ENCODE measurements at places on chromosomes 1 and 21. TPM values are rescaled to one million over a fixed set of nuclear protein-coding genes. Genes with fewer than 3 reads are reported as not detected.

The CGN gene
- total RNA-seq: 38.9 TPM

The OR2T12 gene
- not detected for total RNA-seq

The FCRL6 gene
- total RNA-seq: 0.60 TPM

The CYP4B1 gene
- total RNA-seq: 0.27 TPM

The SEMA4A gene
- 19.8 TPM for total RNA-seq

The LRIG2 gene
- 29.3 TPM for total RNA-seq

The CD2 gene
- total RNA-seq: not detected

The SMCP gene
- not detected for total RNA-seq

The SIM2 gene
- total RNA-seq: not detected

- no peak for DNase-seq
Observed at GRCh38 chr1:182627622-182628021, 23.4 kb upstream of the RGS16 start.

- no peak for DNase-seq
Observed at GRCh38 chr1:186875896-186876835, 47.4 kb downstream of the PLA2G4A start.

GRCh38 chr1:5891736-5892135, 100.5 kb downstream of the NPHP4 start:
- DNase-seq: no peak

DNA sequence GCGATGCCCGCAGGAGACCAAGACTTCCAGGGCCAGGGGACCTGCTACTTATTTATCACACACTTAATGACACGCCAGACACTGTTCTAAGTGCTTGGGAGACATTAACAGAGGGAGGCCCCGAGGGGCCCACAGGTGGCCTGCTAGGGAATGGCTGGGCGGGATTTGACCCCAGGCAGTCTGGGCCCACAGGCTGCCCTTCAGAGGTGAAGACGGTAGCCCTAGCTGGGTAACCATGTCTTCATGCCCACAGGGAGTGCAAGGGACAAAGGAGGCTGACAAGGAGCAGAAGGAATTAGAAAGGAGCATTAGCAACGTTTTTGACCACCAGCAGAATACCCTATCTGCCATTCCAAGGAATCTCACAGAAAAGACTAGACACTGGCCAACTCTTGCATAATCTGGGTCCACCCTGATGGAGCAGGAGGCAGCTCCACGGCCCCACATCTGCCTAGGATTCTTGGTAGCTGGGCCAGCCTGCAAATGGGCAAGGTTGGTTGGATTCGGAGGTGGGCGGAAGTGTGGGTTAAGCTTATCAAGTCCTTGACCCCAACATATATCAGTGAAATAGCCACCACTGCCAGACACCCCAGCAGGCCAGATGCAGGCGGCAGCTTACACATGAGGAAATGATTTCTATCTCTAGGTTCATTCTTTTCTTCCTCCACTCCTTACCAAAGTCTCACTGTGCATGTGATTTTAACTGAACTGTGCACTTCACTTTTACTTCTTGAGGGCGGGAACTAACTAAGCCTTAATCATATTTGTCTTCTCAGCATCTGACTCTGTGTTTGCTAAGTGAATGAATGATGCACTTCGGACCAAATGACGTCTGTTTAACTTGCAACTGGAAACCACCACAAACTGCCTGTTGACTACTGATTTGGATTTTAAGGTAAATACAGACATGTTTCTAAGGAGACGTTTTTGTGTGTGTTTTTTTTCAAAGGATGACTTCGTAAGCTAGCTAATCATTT, 3.4 kb upstream of the ETS2 start:
- no peak for DNase-seq

- no peak for DNase-seq
Observed at GRCh38 chr1:50424045-50424883, 1.0 kb upstream of the DMRTA2 start.

- no peak for DNase-seq
Observed at GRCh38 chr1:184368354-184368753, 18.5 kb upstream of the C1orf21 start.

GRCh38 chr1:163076446-163076845, 7.3 kb downstream of the RGS4 start:
- DNase-seq: no peak

- DNase-seq: no peak
Observed at GRCh38 chr21:17088500-17088899, 424.3 kb upstream of the CXADR start.

- no peak for DNase-seq
Observed at GRCh38 chr1:7536891-7537591, 234.1 kb upstream of the VAMP3 start.

- no peak for DNase-seq
Observed at GRCh38 chr1:31372051-31372450, 825 bp downstream of the FABP3 start.

GRCh38 chr1:22773981-22774832, 63.6 kb downstream of the EPHB2 start:
- no peak for DNase-seq

DNA sequence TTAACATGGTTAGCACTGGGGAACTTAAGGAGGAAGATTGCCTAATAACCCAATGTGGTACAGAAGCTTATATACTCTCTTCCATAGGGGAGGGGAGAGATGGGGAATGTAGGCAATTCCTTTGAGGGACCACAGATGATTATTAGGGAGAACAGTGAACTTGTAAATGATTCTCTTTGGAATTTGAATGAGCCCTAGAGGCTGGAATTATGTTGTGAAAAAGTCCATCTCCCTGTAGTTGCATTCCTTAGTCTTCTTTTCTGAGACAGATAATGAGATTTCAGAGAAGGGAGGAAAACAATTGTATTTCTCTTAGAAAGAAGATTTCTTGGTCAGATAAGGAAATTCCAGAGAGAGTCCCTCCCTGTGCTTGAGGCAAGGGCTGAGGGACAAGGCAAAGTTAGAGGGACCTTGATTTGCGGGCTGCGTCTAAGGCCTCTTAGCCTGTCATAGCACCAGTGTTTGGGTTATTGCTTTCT, 89.0 kb upstream of the HMCN1 start:
- DNase-seq: no peak

- DNase-seq: no peak
Observed at GRCh38 chr1:65050735-65051134, 84.4 kb upstream of the JAK1 start.

GRCh38 chr1:243587823-243588560, 262.1 kb downstream of the AKT3 start:
- no peak for DNase-seq

GRCh38 chr1:18957532-18958300, 1.2 kb upstream of the IFFO2 start:
- no peak for DNase-seq

DNA sequence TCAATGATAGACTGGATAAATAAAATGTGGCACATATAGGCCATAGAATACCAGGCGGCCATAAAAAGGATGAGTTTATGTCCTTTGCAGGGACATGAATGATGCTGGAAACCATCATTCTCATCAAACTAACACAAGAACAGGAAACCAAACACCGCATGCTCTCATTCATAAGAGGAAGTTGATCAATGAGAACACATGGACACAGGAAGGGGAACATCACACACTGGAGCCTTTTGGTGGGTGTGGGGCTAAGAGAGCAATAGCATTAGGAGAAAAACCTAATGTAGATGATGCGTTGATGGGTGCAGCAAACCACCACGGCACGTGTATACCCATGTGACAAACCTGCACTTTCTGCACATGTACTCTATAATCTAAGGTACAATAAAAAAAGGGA, 883.4 kb upstream of the PRMT6 start:
- no peak for DNase-seq

DNA sequence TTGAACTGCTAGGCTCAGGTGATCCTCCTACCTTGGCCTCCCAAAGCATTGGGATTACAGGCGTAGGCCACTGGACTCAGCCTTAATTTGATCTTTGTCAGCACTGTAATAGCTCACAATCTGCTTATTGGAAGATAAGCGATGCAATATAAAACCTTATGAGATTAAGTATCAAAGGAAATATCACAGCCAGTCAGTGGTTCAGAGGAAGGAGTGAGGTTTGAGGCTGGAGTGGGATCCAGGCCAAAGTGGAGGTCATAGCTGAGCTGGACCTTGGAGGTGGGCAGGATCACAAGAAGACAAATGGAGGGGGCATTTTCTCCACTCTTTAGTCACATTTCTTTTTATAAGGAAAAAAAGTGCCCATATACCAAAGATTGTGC, 228.5 kb downstream of the RHOU start:
- DNase-seq: no peak

DNA sequence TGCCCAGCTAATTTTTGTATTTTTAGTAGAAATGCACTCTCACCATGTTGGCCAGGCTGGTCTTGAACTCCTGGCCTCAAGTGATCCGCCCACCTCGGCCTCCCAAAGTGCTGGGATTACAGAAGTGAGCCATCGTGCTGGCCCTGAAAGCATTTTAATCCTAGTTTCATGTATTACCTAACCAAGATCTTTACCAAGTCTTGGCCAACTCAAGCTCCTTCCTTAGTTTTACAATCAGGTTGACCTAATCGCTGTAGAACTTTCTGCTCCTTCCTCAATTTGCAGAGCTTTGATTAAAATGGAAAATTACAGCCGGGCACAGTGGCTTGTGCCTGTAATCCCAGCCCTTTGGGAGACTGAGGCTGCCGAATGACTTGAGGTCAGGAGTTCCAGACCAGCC, 3.2 kb upstream of the TMEM63A start:
- no peak for DNase-seq

DNA sequence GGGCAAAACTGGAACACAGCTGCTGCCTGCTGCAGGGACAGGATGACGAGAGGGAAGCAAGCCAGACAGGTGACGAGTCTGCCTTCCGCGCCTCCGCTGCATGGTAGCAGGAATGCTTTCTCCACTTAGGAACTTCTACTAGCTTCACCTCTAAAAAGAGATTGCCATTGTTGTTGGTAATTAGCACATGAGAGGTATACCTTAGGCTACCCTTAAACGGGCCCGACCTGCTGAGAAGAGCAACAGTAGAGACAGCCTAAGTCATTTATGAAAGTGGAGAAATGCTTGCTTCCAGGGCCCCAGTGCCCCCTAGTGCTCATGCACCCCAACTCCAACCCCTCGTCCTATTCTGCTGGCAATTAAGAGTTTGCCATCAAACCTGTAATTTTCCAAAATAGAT, 96.9 kb upstream of the AKT3 start:
- DNase-seq: no peak

DNA sequence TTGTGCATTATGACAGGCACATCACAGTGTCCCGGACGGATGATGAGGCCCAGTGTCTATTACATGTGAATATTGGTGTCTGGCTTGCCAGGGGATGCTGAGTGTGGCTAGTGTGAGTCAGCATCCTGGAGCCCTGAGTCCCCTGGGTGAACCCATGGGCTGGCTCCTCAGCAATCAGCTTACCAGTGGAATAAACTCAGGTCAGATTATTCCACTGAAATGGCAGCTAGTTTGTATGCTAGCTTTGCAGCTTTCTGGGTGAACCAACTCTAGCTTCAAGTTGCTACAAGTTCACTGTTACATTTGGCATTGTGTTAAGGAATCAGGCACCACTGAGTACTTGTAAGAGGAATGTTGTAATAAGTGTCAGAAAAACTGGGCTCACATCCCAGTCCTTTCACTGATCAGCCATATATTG, 23.9 kb upstream of the RPTN start:
- DNase-seq: no peak

- no peak for DNase-seq
Observed at GRCh38 chr1:64934115-64934877, 32.1 kb downstream of the JAK1 start.

All from mesothelial cell of epicardium (in vitro differentiated cells).